Stimulated activated naive CD4-positive, alpha-beta T cell (primary cell): ENCODE measurements at places on chromosomes 5 and 9.

- DNase-seq = no peak
Measured at GRCh38 chr5:142924135-142924883, 154.1 kb downstream of the ARHGAP26 start.

DNA sequence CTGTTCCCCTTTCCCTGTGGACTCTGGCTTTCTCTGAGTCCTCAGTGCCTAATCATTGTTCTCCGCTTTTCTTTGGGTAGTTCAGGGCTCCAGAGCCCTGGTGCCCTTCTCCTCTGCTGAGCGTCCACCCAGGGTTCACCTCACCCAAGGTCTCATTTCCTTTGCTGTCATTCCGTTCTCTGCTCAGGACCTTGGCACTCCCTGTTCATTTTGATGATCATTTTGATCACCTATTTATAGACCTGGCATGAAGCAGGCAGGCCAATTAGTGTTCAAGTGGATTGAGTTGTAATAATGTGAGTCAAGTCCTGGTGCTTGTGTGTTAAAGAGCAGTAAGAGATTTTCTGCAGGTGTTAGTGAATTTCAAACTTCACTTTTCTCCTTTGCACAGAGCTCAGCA is 3.6 kb downstream of the TRIO start:
- DNase-seq = no peak

DNA sequence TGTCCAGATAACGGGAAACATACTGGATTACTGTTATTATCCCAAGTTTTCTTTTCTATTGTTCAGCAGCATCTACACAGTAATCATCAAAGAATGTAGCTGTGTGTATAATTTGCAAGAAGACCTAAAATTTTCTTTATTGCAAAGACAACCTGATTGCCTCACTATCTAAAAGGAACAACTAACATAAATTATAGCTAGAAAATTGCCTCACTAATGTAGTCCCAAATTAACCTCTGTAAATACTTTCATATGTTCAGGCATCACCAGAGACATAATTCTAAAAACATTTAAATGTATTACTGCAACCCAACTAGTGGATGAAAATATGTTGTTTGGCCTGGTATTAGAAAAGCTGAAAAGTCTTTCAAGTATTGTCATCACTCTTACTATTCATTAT is 275.4 kb downstream of the CDH12 start:
- no peak for DNase-seq

- DNase-seq = no peak
Measured at GRCh38 chr9:1373445-1373844, 323.3 kb downstream of the DMRT2 start.

DNA sequence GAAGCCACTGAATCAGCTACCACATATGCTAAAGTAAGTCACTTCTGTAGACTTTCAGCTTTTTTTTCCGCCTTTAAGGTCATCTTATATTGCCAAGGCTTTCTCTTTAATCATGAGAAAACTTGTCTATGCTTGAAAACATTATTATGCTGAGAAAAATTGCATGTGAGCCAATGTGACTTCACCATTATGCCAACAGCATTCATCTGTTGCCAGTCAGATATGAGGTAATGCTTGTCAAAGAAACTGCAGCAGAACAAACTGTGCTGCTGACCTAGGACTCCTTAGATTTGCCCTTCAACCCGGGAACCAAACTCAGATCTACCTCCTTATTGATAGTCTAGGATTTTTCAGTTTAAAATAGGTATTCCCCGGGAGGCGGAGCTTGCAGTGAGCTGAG is 34.3 kb downstream of the SLC44A1 start:
- DNase-seq = no peak

- no peak for DNase-seq
Measured at GRCh38 chr5:39650008-39650762, 225.4 kb upstream of the DAB2 start.

GRCh38 chr5:12399868-12400267 is 495.6 kb upstream of the CTNND2 start:
- DNase-seq = no peak

DNA sequence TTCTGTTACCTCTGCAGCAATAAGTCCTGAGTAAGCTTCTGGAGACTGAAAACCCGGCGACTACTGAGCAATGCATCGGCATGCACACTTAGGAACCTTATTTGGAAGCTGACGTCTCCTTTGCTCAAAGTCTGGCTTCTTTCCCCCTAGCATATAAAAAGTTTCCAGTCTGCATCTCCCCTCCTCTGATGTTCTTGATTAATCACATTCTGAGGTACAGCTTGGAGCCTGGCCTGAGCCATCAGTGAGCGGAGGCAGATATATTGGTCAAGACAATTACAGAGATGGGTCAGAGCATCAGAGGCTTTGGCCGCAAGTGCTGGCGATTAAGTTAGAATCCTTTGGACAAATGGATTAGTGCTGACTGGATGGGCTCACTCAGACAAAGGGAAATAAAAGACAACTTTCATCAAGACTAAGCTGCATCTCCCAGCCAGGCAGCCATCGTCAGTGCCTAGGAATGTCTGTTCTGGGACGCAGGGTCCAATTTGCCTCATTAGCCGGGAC is 140.7 kb downstream of the MTX3 start:
- no peak for DNase-seq

DNA sequence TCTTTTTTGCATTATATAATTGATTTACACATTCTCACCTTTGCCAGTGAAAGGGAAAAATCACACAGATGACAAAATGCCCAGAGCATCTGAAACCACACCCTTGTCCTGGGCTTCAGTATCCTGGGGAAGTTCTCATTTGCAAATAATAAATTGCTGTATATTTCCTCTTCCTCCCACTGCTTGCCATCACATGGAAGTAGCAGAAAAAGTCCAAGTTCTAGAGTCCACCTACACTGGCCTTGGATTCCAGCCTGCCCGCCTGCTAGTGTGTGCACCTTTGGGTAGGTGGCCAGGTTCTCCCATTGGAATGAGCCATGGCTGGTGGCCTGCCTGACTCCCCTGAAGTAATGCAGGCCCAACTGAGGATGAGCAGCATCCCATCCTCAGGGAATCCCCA is 149.4 kb downstream of the GADD45G start:
- no peak for DNase-seq

GRCh38 chr5:180172447-180173197 is 36.4 kb downstream of the RASGEF1C start:
- no peak for DNase-seq

DNA sequence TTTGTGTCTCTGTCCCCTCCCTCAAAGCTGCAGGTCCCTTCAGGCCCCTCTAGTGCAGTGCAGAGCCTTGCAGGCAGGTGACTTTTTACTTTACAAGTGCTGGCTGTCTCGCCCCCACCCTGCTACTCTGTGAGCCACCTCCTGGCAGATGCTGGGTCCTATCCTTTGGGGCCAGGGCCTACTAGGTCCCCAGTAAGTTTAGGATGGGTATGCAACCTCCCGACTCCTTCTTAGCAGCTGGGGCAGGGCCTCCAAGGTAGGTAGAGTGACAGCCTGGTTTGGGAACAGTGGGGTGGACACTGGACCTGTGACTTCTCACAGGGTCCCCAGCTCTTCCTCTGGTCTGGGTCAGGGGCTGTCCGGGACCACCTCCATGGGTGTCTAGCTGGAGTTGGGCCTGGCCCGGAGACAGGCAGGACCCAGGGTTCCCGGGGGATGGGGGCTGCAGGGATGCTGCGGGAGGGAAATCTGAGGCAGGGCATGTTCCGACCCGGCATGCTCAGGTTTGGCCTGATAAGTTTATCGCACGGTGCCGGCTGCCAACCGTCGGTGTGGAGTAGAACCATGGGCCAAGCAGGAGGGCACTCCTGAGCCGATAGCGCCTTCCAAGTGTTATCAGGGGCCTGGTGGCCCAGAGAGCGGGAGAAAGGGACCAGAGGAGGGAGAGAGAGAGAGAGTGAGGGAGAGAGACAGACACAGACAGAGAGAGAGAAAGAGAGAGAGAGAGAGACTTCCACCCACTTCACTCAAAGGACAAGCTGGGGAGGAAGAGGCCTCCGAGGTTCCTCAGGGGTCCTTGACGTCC is 20.5 kb downstream of the GFI1B start:
- DNase-seq = no peak

DNA sequence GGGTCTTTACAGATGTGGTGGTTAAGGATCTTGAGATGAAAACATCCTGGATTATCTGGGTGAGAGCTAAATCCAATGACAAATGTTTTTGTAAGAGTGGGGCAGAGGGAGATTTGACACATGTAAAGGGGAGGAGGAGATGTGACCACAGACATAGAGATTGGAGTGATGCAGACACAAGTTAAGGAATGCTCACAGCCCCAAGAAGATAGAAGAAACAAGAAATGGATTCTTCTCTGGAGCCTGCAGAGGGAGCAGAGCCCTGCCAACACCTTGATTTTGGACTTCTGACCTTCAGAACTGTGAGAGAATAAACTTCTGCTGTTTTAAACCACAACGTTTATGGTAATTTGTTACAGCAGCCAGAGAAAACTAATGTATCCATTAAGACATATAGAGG is 21.7 kb downstream of the ITGA2 start:
- DNase-seq = no peak

- no peak for DNase-seq
Measured at GRCh38 chr9:134922066-134922931, 4.6 kb upstream of the FCN1 start.

GRCh38 chr9:13446938-13447842 is 167.7 kb upstream of the MPDZ start:
- DNase-seq = no peak

- no peak for DNase-seq
Measured at GRCh38 chr9:117182046-117182445, 232.8 kb downstream of the ASTN2 start.

DNA sequence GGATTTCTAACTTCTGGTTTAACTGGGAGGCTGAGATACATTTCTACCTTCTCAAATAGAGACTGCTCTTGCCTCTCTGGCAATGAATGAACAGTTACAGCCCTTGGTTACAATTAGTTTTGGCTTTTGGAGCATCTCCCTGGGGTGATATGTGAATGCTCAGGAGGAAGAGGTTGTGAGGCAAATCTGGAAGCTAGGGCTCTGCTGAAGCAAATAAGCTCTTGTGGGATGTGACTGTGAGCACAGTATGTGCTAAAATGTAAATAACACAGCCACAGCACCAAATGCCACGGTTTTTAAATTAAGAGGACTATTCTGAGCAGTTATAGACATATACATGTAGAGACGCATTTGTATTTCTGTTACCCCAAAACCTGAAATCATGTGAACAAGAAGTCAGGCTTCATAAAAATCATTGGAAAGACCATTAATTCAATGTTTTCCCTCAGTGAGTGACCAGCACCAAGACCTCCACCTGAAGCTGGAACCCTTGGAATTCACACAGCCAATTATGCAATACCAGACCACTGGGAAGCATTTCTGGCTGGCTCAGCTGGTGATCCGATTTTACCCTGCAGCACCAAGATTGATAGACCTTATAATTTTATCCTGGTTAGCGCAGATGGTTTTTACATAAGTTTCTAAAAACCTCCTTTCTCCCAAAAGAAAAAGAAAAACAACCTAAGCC is 3.0 kb upstream of the SLC44A1 start:
- no peak for DNase-seq

- DNase-seq = no peak
Measured at GRCh38 chr5:38319491-38319890, 61.1 kb downstream of the EGFLAM start.

GRCh38 chr9:3751125-3751758 is 225.4 kb upstream of the RFX3 start:
- no peak for DNase-seq

GRCh38 chr5:161851691-161852299 is 3.9 kb downstream of the GABRA1 start:
- DNase-seq = no peak

DNA sequence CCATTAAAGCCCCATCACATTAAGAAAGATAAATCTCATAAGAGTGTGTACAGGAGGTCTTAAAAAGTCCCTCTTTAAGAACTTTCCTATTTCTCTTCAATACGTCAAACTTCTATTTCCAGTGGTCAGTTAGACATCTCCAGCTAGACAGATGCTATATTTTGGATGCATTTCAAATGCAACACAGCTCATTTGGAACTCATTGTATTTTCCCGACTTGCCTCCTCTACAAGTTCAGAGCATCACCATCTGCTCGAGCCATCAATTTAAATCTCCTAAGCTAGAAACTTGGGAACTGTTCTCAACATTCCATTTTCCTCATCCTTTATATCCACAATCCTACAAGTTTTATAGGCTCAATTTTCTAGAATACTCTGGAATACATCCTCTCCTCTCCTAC is 3.2 kb upstream of the UHRF2 start:
- DNase-seq = no peak

GRCh38 chr5:165913059-165913458 is 2378.4 kb upstream of the WWC1 start:
- DNase-seq = no peak

- no peak for DNase-seq
Measured at GRCh38 chr5:54595721-54596120, 78.2 kb downstream of the SNX18 start.

DNA sequence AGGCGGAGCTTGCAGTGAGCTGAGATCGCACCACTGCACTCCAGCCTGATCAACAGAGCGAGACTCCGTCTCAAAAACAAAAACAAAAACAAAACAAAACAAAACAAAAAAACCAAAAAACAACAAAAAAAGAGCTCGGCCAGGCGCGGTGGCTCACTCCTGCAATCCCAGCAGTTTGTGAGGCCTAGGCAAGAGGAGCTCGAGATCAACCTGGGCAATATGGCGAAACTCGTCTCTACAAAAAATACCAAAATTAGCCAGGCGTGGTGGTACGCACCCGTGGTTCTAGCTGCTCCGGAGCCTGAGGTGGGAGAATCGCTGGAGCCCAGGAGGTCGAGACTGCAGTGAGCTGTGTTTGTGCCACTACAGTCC is 20.2 kb downstream of the TRIM7 start:
- DNase-seq = no peak

DNA sequence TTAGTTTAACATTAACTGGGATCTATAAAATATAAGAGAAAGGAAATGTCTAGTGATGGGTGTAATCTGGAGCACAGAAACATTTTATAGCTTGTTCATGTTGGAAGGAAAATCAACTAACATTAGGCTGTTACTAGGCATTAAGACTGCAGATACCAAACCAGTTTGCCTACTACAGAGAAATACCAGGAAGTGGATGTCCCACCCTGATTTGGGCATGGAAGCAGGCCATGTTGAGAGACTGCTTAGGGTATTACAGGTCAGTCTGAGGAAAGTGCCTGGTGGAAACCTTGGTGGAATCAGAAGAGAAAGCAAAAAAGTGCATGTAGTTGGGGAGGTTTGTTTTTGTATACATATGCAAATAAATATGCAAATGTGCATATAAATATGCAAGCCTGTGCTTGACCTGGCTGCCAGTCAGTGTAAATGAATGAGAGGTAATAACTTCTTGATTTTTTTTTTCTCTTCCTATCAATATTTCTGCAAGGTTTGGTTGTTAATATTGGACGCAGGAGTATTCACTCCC is 9.6 kb upstream of the CCDC112 start:
- DNase-seq = no peak

DNA sequence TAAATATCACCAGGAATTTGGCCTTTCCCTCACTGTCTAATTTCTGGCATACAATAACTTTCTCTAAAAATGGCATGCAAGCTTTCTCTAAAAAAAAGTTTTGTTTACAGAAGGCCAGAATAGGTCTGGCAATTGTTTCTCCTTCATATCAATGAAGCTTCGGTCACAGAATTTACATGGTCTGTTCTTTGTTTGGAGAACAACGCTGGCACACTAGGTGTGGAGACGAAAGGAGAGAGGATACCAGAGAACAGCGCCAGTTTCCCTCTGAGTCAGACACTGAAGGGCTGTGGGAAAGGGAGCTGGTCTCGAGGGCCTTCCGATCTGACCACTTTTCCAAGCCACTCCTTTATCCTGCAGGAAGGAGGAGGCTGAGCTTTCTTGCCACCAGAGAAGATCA is 60.1 kb upstream of the ITGA1 start:
- no peak for DNase-seq
